EH (cell line): ENCODE measurements at places on chromosomes 4 and X.

DNA sequence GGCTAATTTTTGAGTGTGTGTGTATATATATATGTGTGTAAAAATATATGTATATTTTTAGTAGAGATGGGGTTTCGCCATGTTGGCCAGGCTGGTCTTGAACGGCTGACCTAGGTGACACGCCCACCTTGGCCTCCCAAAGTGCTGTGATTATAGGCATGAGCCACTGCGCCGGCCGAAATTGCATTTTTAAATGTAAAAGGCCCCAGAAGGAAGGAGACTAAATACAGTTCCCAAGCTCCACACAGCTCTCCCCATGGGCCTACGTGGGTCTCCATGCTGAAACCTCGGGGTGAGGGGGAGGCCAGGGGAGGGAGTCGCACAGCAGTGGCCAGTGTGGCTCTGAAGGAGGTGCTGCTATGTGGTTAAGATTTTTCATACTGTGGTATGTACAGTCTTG, 12.8 kb upstream of the CDKN2AIP start:
- DNase-seq = no peak

- no peak for DNase-seq
Observed at GRCh38 chr4:172709376-172709775, 459.2 kb upstream of the GALNT7 start.

- DNase-seq = no peak
Observed at GRCh38 chrX:24839331-24839730, 145.6 kb downstream of the POLA1 start.

GRCh38 chr4:167873496-167873895, 218.8 kb upstream of the ANXA10 start:
- no peak for DNase-seq

DNA sequence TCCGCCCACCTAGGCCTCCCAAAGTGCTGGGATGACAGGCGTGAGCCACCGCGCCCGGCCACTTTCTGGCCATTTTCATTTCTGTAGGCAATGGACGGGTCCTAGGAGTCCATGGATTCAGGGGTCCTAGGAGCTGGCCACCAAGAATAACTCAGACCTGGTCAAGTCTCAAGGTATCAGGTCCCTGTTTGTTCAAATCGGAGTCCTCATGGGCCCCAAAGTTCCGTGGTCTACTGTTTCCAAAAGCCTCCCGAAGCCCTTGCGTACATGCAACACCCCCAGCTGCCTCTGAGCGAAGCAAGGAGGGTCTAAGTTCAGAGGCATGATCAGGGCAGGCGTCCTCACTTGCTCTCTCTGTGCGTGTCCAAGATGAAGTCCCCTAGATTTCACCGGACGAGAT, 30.1 kb downstream of the P2RY8 start:
- DNase-seq = no peak
